ENCODE measurements at places on chromosomes 2 and 18.
A peak's percentile ranks its signal among the peaks of the same experiment; 100 is the strongest.

DNA sequence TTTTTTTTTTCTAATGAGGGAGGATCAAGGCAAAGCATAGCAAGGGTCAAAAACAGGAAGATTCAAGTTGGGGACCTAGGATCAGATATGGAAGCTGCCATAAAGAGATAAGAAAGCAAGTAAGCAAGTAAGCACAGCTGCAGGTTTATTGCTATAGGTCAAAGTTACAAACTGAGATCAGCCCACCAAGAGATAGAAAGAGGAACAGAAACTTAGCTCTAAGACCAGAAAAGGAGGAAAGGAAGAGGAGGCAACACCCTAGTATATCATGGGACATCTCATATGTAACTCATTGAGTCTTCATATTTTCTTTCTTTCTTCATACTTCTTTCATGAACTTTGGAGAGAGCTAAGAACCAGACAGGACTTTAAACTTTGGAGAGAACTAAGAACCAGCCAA lies 295.9 kb upstream of the CRIM1 start:
- no peak for DNase-seq

DNA sequence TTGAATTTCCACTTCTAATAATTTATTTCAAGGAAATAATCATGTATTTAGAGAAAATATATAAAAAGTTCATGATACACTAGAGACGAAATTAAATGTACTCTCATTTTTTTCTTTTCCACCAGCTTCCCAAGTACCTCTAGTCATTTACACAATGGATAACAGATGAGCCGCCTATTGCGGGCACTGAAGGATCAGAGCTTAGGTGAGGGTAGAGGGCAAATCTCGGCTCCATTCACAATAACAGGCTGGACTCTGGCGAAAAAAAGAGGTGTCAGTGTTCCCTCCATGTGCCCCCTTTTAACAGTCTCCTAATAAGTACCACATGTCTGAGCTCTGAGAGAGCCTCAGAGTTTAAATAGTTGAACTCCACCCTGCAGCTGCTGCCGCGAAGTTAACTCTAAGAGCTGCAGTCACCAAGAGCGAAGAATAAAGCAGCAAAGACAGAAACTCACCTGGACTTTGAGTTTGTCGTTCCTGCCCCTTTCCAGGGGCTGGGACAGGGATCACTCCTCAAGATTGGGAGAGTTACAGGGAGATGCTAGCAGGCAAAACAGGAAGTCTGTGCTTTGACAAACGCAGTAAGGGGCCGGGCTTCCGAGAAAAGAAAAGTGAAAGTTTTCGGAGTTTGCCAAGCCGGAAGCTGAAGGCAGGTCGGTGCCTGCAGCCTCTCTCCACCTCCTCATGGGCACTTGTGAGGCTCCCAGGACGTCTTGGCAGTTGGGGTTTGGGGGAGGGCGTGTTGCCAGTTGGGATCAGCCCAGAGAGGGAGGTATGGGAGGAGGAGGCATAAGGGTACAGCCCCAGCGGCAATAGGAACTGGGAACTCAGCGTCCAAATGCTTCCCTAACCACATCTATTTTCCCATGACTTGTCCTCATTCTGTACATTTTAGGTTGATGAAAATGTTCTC lies at the start of gene SP110:
Gene SP110, minus strand, starts transcription at position 566 of the 913 bp plus-strand sequence. CDS start 3,057 bp downstream, outside the sequence.
- peak; percentile 84 for DNase-seq

DNA sequence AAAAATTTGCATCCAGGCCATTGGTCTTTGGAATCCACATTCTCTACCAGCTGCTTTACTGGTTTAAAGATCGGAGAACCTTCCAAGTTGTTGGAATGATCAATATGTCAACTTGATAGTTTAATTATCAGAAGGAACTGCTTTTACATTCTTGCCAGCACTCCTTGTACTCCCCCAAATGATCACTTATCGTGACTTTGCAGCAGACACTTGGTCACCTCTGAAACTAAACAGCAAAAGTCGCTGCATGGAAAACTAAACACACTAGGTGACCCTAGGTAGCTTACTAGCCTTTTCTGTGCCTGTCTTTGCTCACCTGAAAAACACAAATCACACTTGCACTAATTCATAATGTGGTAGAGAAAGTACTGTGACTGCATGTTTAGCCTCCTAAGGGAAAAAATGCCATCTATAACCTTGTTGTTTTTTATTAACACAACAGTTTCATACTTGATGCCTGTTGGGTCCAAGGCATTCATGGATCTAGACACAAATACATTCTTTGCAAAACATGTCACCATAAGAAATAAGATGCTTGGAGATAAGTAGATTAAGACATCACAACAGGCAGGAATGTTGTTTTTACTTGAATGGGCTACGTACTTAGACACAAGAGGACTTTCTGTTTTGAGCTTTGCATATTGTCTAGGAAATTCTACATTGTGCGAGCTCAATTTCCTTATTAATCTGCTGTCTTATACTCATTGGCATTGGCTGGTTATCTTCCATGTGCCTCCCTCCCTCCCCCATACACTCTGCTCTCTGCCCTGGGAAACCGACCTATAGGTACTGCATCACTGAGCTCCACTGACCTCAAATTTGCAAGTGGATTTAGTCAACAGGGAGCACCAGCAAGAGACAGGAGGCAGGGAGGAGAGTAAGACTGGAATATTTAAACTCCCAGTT lies 219.1 kb upstream of the STK17B start:
- DNase-seq = no peak

DNA sequence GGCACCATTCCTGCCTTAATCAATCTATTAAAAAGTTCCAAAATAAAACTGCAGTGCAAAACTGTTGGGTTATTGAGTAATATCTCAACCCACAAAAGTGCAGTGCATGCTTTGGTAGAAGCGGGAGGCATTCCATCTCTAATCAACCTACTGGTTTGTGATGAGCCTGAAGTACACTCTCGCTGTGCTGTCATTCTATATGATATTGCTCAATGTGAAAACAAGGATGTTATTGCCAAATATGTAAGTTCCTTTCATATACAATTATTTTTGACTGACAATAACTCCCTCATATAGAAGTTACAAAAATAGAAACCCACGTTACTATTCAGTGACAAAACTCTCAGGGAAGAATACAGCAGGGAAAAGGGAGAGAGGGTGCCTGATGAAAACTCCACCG lies 43.0 kb downstream of the OSGEPL1 start:
- peak; percentile 18 for DNase-seq

DNA sequence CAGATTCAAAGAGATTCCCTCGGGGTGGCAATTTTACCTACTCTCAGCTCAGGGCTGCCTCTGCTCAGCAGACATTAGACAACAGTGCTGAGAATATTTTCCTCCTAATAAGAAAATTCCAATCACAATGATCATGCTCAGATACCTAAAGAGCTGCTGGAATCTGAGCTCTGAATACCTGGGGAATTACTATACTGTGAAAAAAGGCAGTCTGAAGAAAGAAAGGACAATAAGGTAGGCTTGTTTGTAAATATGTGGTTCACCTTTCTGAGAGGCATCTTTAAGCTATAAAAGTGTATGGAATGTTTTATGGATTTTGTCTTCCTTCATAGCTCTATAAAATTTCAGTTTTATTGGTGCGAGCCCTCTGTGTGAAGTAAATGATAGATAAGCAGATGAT lies 34.2 kb upstream of the FAM98A start:
- no peak for DNase-seq

- no peak for DNase-seq
Observed at GRCh38 chr18:39599251-39599650, 2033.7 kb upstream of the CELF4 start.

- DNase-seq = no peak
Observed at GRCh38 chr2:105397953-105398335, 907 bp downstream of the FHL2 start.

- no peak for DNase-seq
Observed at GRCh38 chr18:1542230-1542774, 637.6 kb downstream of the ADCYAP1 start.

GRCh38 chr2:206241736-206242135 lies 32.7 kb upstream of the ZDBF2 start:
- no peak for DNase-seq

- no peak for DNase-seq
Observed at GRCh38 chr2:230650585-230651137, 62.0 kb upstream of the CAB39 start.

DNA sequence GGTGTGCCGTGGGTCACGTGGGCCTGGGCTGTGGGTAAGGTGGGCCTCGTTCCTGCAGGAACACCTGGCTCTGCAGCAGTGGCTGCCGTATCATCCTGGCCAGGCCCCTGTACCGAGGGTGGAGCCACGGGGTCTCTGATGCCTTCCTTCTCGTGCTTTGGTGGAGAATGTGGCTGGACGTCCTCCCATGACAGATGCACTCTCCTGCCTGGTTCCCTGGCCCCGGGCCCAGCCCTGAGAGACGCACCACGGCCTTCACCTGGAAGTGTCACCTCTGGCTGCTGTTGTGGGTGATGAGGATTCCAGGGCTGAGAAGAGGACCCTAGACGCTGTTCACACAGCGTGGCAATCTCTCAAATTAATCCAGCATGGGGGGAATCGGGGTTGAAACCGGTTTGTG lies 49.5 kb downstream of the NFATC1 start:
- DNase-seq = no peak

GRCh38 chr2:144143294-144144151 lies 376.4 kb downstream of the ZEB2 start:
- DNase-seq = peak; percentile 33

DNA sequence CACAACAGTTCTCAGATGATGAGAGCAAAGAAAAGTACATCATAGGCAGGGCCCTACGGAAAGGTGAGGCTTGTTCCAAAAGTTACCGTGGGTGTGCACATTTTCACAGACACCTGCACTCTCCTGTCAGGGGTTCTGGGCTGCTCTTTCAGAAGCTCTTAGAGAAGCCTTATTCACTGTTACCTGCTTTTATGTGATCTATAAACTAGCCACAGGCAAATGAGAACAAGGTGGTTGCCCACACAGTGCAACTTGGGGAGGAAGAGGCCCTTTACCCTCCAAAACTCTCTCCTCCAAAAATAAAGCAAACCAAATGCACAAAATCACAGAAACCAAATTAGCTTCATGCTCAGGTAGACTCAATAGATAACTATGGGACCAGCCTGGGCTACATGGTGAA lies 11.1 kb upstream of the CUL3 start:
- no peak for DNase-seq

DNA sequence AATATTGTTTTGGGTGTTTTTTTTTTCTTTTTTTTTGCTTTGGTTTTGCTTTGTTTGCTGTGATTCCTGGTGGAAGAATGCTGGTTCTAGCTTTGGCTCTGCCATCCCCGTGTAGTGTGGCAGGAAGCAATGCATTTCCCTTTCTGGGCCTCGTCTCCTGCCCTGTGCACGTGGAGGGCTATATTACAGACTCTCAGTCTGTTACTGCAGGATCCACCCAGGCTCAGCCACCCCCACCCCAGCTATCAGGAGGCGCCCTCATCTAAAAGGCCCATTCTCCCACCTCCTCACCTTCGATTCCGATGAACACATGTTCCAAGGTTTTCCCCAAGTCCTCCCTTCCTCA lies 152.3 kb downstream of the TFCP2L1 start:
- DNase-seq = no peak

DNA sequence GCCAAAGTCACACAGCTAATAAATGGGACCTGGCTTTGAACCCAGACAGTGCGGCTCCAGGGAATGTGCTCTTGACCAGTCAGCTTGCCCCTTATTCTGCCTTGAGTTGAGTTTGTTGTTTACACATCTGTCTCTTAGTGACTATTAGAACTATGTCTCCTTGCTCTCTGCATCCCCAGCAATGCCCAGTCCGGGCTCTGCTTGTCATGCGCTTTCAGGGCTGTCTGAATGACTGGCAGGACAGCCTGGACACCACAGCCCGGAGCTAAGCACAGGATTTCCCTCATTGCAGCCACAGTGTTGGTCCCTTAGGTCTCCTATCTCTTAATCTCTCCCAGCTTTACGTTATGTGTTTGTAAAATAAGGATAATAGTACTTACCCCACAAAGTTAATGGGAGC lies 246.4 kb upstream of the RAB12 start:
- DNase-seq = no peak

DNA sequence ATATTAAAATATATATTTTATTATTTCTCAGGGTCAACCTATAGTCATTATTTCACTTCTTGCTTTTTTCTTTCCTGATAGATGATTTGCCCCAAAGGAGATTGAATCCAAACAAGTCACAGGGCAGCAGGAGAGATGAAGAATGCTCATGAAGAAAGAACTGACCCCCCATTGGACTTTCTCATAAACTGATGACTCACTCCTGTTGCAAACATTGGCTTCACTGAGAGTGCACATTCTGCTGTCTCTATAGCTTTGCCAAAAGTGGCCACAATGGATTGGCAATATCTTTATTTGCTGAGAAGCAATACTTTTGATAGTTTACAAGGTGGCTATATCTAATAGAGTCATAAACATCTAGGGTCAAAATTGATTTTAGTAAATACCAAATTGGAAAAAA lies 55.9 kb upstream of the ZNF385B start:
- DNase-seq = no peak

DNA sequence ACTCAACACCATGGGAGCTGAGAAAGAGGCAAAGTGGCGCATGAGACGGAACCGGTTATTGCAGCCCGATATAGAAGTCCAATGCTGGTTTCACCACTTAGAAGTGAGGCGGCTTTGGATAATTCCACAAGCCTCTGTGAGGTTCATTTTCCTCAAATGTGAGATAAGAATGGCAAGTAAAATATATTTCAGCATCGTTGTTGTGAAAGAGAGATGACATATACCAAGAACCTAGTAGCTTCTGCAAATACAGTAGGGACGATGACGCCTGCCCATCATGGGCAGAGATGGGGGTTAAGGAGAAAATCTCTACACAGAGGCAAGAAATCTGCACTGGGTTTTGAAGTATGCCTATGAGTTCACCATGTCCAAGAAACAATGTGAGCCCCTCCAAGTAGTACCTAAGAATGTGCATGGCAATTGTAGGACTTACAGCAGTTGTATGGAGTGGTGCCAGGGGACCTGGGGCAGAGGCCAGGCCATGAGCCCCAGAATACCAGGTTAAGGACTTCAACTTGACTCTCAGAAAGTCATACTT lies 352.0 kb downstream of the RNF144A start:
- no peak for DNase-seq

DNA sequence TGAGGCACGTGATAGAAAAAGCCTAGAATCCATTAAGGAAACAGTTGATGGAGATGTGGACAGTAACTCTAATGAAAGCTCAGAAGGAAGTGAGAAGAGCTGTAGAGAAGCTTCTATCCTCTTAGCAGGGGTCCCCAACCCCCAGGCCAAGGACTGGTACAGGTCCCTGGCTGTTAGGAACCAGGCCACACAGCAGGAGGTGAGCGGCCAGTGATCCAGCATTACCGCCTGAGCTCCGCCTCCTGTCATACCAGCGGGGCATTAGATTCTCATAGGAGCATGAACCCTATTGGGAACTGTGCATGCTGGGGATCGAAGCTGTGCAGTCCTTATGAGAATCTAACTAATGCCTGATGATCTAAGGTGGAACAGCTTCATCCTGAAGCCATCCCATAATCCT lies 8.7 kb upstream of the IMP4 start:
- DNase-seq = no peak

GRCh38 chr2:226643030-226643945 lies 156.3 kb downstream of the IRS1 start:
- no peak for DNase-seq

DNA sequence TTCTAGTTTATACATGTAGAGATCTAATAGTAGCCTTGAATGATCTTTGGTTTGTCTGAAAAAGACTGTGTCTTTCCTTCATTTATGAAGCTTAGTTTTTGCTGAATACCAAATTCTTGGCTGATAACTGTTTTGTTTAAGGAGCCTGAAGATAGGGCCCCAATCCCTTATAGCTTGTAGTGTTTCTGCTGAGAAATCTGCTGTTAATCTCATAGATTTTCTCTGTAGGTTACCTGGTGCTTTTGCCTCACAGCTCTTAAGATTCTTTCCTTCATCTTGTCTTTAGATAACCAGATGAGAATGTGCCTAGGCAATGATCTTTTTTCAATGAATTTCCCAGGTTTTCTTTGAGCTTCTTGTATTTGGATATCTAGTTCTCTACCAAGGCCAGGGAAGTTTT lies 562.1 kb downstream of the XIRP2 start:
- DNase-seq = no peak
